ENCODE measurements at places on chromosomes 5 and 9.

- peak; percentile 69 for DNase-seq
Measured at GRCh38 chr9:35481347-35481975, 8.4 kb upstream of the RUSC2 start.

DNA sequence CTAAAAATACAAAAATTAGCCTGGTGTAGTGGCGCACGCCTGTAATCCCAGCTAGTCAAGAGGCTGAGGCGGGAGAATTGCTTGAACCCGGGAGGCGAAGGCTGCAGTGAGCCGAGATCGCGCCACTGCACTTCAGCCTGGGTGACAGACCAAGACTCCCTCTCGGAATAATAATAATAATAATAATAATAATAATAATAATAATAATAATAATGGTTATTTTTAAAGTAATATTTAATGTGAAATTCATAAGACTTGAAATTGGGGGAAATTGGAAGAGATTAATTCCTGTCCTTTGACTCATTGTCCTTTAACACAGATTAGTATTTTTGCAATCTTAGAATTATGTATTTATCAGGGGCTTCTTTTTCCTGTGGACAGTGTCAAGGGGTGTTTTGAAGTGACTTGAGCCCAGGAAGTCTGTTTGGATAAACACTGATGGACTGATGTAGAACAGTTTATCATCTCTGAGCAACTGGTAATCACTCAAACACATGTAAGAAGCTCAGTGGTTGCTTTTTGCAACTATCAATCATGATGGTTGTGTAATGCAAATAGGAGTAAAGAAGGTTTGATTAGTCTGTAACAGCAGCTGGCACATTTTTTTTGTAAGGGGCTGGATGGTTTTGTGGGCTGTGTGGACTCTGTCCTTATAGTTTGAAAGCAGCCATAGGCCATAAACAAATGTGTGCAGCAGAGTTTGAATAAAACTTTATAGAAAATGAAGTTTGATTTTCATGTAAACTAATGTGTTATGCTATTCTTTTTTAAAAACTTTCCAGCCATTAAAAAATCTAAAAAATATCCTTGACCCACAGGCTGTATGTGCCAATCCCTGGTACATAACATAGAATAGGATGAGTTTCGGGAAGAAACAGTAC lies 93.5 kb downstream of the F2RL2 start:
- DNase-seq: no peak

DNA sequence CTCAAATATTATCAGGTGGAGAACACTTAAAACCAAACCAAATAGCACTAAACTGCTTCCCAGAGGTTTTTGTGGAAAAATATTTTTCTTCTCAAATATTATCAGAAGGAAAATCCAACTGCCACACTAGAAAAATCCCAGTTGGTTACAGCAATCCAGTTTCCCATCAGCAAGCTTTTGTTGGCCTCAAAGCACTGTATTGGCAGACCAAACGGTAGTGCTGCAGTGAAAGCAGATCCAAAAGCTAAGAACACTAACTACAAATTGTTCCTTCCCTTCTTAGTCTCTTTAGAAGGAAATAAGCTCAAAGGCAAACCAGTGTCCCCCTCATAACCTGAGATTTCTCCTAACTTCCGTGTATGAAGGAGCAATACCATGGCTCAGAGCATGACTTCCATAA lies 105.3 kb downstream of the TRIM36 start:
- DNase-seq: no peak

DNA sequence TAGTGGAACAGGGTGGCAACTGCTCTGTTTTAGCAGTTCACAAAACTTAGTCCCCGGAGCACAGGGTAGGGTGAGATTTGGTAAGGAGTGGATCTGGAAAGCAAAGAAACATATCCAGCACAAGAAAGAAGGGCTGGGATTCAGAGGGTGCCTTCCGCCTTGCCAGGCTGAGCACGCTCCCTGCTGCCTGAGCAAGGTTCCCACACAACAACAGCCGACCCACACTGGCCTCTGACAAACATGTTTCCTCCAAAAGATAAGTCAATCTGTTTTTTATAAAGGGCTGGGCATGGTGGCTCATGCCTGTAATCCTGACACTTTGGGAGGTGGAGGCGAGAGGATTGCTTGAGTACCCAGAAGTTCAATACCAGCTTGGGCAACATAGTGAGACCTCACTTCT lies 45.8 kb downstream of the RAB3C start:
- no peak for DNase-seq

DNA sequence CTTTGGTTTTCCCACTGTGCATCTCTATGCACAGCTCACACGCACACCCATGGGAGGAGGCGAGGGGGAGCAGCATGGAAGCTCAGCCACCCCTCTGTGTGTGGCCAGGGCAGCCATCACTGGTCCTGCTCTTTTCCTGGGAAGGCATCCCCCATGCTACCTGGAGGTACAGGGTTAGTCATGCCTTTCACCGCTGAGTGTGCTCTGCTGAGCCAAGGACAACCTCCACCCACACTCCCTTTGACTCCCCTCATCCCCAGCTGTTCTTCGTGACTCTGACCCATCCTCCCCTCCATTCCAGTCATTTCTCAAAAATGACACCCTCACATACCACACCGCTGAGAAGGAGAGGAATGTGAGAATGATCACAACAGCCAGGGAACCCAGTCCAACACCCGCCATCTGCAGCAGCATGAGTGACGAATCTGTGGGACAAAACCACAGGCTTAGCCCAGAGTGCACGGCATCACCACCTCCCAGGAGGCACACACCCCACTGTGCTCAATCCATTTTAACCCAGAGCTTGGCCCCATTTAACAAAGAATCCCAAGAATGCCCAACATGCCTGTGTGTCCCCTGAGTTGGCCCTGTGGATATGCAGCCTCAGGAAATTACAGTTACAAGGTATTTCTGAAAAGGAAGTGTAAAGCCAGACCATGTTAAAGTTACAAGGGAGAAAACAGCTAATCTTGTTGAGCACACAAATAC lies 133.4 kb downstream of the SUSD1 start:
- peak; percentile 99 for DNase-seq

DNA sequence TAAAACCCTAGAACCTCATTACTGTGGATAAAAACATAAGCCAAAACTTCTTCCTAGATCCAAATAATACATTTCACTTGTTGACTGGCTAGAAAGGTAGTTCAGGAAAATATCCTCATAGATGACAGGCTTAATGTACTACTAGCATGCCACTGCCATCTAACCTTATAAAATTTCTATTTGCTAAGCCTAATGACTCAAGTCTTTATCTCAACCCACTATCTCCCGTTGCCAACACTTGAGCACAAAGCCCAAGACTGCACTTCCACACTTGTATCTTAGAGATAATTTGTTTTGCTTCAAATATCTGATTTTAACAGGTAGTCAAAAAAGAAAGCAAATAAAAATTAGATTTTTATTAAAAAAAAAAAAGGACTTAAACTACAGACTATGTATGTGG lies 42.7 kb downstream of the FBXL17 start:
- DNase-seq: no peak

DNA sequence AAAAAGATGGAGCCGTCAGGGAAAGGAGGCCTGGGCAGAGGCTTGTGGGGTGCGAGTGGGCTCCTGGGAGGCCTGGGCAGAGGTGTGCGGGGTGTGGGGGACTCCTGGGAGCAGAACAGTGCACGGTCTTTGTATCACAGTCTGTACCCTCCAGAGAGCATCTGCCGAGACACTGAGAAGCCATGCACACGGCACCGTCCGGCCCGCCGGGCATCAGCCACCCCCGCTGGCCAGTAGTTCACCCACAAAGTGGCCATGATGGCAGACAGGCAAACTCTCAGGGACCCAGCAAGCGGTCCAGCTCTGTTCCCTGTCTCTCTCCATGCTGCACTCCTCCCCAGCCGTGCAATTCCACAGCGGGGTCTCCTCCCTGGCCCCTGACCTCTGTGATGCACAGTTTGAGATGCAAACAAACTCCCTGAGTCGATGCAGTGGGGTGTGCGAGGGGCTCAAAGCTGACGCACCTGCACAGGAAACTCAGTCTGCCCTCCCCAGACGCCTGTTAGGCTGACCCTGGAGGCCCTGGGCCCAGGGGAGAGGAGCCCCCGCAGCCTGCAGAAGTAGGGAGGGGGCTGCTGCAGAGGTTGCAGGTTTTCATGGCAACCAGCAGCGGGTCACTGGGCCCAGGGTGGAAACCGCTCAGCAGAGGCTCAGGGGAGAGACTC lies 9.1 kb upstream of the GPSM1 start:
- DNase-seq: no peak

GRCh38 chr9:130681769-130682420 lies 11.7 kb upstream of the EXOSC2 start:
- no peak for DNase-seq

DNA sequence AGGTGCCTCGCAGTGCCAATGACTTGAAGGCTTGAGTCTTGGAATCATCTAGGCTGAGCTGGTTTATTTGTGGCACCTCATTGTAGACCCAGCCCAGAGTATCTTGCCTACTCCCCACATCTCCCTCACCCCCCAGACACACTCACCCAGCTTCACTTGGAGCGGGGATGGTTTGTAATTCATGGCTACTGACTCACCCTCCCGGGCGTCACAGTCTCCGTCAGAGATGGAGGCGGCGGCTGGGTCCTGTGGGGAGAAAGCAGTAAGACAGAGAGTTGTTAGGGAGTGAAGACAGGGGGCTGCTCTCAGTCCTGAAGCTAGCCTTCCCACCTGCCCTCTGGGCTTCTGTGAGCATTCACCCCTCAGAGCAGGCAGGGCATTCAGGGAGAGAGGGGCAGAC lies 29.0 kb upstream of the MYORG start:
- DNase-seq: no peak

DNA sequence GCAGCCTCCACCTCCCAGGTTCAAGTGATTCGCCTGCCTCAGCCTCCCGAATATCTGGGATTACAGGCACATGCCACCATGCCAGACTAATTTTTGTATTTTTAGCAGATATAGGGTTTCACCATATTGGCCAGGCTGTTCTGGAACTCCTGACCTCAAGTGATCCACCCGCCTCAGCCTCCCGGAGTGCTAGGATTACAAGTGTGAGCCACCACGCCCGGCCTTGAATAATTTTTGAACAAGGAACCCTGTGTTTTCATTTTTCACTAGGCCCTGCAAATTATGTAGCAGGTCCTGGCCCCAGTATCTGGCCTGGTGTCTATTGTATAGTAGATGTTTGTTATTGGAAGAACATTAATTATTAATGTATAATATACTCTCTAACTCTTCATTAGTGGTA lies 140.7 kb downstream of the PIK3R1 start:
- no peak for DNase-seq

- no peak for DNase-seq
Measured at GRCh38 chr5:72298711-72299110, 21.3 kb downstream of the MRPS27 start.

- peak; percentile 68 for DNase-seq
Measured at GRCh38 chr5:143061161-143061945, 291.2 kb downstream of the ARHGAP26 start.

GRCh38 chr9:68980341-68980914 lies 33.5 kb downstream of the PRKACG start:
- DNase-seq: no peak

- DNase-seq: no peak
Measured at GRCh38 chr9:130660683-130661450, 3.5 kb upstream of the PRDM12 start.

DNA sequence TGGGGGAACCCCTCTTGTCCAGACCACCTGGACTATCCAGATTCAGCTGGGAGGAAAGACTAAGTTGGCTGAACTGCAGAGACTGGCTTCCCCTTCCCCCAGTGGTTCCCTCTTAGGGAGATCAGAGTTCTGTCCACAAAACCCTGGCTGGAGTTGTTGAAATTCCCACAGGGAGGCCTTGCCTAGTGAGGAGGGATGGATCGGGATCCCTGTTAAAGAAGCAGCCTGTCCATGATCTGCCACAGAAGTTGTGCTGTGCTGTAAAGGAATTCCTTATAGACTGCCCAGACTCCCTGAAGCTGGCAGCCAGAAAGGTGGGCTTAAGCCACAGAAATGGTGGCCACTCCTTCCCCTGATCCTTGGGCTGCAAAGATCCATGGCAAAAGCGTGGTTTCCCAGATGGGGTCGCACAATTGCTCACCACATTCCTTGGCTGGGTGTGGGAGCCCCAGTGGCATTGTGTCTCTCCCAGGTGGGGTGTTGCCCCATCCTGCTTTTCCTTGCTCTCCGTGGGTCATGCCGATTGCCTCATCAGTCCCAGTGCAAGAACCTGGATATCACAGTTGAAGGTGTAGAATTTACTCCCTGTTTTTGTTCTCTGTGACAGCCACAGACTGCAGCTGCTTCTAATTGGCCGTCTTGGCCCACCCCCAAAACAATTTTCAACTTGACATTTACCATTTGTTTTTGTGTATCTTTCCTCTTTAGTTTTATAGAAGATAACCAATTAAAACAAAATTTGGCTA lies 342.4 kb downstream of the FGF10 start:
- DNase-seq: peak; percentile 31

Measured in fibroblast of gingiva (primary cell).